ENCODE measurements at places on chromosomes 6 and 20.
A peak's percentile ranks its signal among the peaks of the same experiment; 100 is the strongest.

DNA sequence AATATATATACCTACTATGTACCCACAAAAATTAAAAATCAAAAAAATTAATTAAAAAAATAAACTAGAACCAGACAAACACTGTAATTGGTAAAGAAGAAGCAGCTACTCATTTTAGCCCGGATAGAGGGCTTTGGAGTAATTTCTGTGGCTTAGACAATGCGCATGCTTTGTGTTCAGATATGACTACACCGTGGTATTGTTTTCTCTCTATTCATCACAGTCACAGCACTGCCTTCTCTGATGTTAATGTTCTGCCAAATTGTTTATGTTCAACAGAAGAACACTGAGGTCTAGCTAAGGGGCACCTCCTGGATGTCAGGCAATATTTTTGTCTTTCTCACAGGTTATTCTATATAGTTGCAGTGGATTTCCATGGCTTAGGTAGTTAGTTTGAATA, 77.5 kb upstream of the GJE1 start:
- no peak for DNase-seq

GRCh38 chr20:19502169-19502568, 255.9 kb upstream of the RIN2 start:
- no peak for DNase-seq

- DNase-seq = no peak
Observed at GRCh38 chr6:154478021-154478700, 32.3 kb downstream of the CNKSR3 start.

DNA sequence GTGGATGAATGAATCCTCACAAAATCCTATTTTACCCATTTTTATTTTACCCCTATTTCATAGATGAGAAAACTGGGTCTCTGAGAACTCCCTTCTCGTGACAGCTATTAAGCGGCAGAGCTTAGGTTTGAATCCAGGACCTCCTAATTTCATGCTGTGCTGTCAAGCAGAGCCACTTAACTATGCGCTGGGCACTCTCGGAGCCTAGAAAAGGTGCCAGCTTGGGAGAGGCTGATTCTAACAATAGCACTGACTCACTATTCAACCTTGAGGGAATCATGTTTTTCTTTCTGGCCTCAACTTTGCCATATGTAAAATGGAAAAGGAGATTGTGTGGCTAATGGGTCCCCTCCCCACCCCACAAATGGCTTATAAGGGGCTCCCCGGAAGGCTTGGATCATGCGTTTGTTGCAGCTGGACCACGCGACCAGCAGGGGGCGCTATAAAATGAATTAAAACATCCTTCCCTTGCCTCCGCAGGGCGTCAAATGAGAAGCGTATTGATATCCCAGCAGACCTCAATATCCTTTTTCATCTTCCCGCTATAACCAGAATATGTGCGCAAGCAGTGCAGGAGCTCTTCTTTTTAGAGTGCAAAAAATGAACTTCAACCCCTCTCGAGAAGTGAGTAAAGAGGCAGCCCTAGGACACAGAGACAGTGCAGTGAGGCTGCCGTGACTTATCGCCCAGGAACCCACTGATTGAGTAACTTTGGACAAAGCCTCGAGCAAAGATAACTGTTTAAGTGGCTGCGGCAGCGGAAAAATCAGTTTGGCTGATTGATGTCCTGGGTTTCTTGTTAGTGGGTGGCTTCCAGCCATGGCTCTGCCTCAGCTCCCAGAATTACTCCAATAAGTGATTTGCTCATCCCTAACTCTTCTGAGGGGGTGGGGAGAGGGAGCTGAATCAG, 12.8 kb upstream of the PDYN start:
- DNase-seq = peak; percentile 65

- DNase-seq = no peak
Observed at GRCh38 chr6:143936778-143937667, 71.0 kb downstream of the PLAGL1 start.

GRCh38 chr6:41457303-41457670, 88.9 kb upstream of the FOXP4 start:
- DNase-seq = no peak

DNA sequence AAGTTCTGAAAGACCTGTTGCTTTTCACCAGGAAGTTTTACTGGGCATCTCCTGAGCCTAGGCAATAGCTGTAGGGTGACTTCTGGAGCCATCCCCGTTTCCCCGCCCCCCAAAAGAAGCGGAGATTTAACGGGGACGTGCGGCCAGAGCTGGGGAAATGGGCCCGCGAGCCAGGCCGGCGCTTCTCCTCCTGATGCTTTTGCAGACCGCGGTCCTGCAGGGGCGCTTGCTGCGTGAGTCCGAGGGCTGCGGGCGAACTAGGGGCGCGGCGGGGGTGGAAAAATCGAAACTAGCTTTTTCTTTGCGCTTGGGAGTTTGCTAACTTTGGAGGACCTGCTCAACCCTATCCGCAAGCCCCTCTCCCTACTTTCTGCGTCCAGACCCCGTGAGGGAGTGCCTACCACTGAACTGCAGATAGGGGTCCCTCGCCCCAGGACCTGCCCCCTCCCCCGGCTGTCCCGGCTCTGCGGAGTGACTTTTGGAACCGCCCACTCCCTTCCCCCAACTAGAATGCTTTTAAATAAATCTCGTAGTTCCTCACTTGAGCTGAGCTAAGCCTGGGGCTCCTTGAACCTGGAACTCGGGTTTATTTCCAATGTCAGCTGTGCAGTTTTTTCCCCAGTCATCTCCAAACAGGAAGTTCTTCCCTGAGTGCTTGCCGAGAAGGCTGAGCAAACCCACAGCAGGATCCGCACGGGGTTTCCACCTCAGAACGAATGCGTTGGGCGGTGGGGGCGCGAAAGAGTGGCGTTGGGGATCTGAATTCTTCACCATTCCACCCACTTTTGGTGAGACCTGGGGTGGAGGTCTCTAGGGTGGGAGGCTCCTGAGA, at the start of gene HFE:
Gene HFE (plus strand): TSS at position 146 of the 832 bp plus-strand sequence. CDS start 12 bp downstream, at position 158.
- peak; percentile 64 for DNase-seq

DNA sequence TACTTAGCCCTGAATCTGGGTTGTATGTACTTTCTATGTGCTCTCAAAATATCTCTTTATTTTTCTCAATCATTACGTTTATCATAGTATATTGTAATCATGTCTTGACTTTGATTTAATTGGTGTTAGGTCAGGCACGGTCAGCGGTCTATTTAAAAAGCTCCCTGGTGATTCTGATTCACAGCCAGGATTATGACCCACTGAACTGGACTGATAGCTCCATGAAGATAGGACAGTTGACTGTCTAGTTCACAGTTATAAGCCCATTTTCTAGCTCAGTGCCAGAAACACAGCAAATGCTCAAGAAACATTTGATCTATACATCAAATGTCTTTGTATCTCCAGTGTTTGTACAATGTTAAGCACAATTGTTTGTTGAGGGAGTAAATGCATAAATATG, 111.5 kb upstream of the CCN2 start:
- peak; percentile 59 for DNase-seq

GRCh38 chr20:24066076-24066700, 77.6 kb upstream of the GGTLC1 start:
- no peak for DNase-seq

DNA sequence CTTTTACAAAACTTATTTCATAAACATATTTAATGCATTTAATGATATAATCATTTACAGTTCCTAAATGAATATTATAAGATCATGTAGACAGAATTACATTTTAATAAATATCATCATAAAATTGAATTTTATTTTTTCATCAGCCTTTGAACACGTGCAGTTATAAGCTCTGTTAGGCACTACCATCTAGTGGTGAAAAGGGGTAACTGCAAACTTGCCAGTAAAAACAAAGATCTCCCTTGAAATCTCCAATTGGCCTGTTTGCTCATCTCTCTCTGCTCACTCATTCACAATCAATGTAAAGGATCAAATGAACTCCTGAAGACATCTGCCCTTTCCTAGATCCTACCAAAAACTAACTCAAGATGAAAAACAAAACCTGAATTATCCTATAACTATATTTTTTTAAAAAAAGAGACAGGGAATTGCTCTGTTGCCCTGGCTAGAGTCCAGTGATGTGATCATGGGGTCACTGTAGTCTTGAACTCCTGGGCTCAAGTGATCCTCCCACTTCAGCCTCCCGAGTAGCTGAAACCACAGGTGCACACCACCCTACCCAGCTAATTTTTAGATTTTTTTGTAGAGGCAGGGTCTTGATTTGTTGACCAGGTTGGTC, 31.7 kb downstream of the SAMHD1 start:
- peak; percentile 73 for DNase-seq

DNA sequence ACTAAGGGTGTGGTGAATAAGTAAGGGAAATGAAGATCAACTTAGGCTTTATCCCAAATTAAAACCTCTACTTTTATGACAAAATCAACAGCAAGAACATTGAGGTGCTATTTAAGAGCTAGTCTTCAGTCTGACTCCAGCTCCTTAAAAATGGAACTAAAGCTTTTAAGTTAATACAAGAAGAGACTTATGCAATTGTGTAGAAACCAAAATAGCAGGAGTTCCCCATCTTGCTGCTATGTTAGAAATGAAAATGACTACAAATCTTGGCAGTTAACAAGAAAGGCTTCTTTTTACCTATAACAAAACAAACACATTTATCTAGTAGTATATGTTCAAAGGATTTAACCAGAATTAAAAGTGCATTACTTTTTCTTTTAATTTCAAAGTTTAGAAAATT, 25.7 kb downstream of the HMGN3 start:
- DNase-seq = no peak

DNA sequence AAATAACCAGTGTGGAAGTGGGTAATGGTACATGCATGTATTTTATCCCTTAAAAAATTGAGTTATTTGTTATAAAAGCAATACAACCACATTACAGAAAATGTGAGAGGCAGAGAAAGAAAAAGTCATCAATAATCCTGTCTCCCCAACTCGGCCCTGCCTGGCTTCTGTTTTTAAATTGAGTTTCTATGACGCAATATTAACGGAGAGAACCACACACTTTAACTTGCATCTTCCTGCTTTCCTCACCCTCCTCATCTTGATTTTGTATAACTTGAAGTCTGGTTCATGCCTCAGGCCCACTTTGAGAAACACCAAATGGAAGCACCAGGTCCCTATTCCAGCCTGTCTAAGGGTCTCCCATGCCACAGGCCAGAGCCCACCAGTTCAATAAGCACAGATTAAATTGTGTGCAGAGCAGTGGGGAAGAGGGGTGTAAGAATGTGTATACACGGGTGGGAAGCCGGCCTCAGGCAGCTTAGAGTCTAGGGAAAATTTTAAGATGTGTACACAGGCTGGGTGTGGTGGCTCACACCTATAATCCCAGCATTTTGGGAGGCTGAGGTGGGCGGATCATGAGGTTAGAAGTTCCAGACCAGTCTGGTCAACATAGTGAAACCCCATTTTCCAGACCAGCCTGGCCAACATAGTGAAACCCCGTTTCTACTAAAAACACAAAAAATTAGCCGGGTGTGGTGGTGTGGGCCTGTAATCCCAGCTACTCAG, 15.9 kb downstream of the KCNK5 start:
- DNase-seq = no peak

Data from iris pigment epithelial cell (primary cell).